ENCODE measurements at places on chromosomes 1 and 21. TPM values are rescaled to one million over a fixed set of nuclear protein-coding genes. Genes with fewer than 3 reads are reported as not detected.

SPAG17 gene
- not detected for total RNA-seq

C8A gene
- total RNA-seq: not detected

DCDC2B gene
- not detected for total RNA-seq

OR6N1 gene
- not detected for total RNA-seq

- peak; percentile 24 for DNase-seq
Observed at GRCh38 chr1:101312147-101312546, 75.3 kb downstream of the S1PR1 start.

- DNase-seq: no peak
Observed at GRCh38 chr1:51316846-51317120, 13.6 kb downstream of the TTC39A start.

GRCh38 chr1:166112425-166112824 lies 54.4 kb downstream of the FAM78B start:
- DNase-seq: no peak

SPRR2A gene
- not detected for total RNA-seq

DNA sequence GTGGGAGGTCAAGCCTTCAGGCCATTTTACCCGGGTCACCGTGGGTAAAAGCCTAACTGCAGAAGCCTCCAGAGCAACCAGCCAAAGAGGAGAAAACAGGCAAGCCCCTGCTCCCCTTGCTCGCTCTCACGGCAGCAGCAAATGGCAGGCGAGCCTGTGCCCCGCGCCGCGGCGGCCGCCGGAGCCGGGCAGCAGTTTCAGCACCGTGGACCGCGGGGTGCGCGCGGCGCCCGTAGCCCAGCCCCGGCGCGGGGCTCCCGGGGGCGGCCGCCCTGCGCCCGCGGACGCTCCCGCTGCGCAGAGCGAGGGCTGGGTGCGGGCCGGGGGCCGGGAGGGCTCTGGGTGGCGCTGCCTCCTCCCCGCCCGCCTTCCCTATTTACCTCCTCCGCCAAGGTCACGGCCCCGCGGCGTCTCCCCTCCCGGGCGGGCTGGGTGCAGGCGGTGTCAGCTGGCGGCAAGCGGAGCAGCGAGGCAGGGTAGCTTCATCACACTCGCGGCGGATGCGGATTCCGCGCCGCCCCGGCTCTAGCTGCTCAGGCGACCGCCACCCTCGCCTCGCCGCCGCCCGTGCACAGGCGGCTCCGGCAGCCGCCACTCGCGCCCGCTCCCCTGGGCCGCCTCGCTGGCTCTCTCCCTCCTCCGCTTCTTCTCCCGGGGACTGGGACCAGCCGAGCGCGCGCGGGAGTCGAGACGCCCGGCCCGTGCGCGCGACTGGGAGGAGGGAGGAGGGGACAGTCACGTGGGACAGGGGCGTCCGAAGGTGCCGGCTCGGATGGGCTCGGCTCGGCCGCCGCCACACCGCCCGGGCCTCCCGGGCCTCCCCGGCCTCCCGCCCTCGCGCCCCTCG lies at the start of gene RGS7:
Gene RGS7 (minus strand): TSS at position 687 of the 847 bp plus-strand sequence.
- DNase-seq: peak; percentile 38

HEATR1 gene
- 23.3 TPM for total RNA-seq

DNA sequence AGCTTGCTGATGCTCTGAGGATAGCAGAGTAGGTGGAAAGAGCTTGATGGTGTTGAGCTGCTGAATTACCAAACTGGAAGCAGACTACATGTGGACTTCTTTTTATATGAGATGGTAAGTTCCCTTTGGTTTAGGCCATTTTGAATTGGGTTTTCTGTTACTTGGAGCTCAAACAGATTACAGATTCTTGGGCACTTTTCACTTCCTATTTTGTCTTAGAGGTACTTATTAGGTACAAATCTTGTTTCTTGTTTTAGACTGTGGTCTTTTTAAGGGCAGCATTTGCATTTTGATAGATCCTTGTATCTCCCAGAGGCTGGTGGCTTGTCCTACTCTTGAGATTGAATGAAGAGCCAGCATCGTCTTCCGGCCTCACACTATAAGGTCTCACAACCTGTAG lies 70.2 kb downstream of the GADD45A start:
- DNase-seq: no peak

- no peak for DNase-seq
Observed at GRCh38 chr1:214086945-214087344, 99.2 kb downstream of the PROX1 start.

GRCh38 chr1:222454782-222455181 lies 93.1 kb downstream of the HHIPL2 start:
- peak; percentile 54 for DNase-seq

AGMAT gene
- 1.6 TPM for total RNA-seq

LCE1A gene
- not detected for total RNA-seq
